Fibroblast of skin of right biceps (primary cell): ENCODE measurements at places on chromosomes 13 and 19.
A peak's percentile ranks its signal among the peaks of the same experiment; 100 is the strongest.

- no peak for DNase-seq
Observed at GRCh38 chr19:1855828-1856255, 7.5 kb downstream of the KLF16 start.

GRCh38 chr13:30355384-30355699, 48.0 kb upstream of the KATNAL1 start:
- peak; percentile 18 for DNase-seq

DNA sequence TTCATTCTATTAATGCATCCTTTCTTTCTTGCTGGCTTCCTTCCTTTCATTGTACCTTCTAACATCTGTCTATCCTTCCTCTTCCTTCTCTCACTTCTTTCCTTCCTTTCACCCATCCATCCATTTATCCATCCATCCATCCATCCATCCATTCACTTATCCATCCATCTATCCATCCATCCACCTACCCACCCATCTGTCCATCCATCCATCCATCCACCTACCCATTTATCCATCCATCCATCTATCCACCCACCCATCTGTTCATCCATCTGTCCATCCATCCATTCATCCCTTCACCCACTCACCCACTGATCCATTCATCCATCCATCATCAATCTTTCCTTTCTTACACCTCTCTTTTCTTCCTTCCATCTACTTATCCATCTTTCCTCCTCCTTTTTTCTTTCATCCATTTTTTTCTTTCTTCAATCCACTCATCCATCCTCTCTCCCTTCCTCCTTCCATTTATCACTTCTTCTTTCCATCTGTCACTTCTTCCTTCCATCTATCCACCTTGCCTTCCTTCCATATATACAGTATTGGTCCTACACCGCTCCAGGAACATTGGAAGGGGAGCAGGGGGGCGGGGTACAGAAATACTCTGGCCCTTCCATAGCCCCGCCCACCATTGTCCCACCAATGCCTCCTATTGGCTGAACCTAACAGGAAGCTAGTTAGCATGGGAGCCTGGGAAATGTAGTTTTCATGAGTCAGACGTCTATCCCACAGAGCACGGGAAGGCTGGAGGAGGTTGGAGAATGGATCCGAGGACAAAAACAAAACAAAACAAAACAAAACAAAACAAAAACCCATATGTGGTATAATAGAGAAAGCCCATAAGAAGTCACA, 45.9 kb downstream of the MBD3L1 start:
- DNase-seq: no peak

- no peak for DNase-seq
Observed at GRCh38 chr19:39381910-39382611, 8.8 kb downstream of the PAF1 start.

- DNase-seq: no peak
Observed at GRCh38 chr19:16514383-16515019, 18.3 kb downstream of the C19orf44 start.

GRCh38 chr19:48365602-48366001, 1.4 kb downstream of the SYNGR4 start:
- no peak for DNase-seq

GRCh38 chr13:53050151-53050550, 21.5 kb downstream of the OLFM4 start:
- no peak for DNase-seq

- no peak for DNase-seq
Observed at GRCh38 chr13:43514311-43514710, 272.5 kb downstream of the ENOX1 start.

DNA sequence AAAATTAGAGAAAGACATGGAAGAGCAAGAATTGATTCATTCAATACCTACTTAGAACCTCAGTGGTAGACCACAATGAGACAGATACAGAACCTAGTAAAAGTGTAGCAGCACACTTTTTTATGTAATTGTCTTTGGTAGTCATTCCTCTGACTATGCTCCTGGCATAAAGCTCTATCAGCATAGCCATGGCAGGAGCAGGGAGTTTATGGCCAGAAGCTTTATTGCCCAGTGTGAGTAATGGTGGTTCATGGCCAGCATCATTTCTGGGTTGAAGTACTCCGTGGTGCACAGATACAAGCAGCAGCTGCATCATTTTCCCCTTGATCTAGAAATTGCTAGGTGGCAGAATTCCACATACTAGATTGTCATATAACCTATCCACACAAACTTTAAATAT, 352.6 kb downstream of the TBC1D4 start:
- DNase-seq: no peak

GRCh38 chr19:4232614-4233281, 3.4 kb downstream of the EBI3 start:
- DNase-seq: no peak

DNA sequence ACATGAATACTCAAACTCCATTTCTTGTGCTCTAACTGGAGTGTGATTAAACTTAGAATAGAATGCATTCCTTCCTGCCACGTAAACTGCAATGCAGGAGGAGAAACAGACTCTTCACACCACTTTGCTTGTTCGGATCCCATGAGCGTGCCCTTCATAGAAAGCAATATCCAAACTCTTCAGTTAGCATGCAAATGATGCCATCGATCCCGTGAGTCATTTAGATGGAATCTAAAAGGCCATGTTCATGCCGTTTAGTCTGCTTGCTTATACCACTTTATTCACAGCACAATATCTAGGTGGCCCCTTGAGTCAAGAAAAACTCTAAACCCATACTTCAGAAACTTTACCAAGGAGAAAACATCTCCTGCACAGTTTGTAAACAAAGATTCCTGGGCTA, 225.8 kb downstream of the OXGR1 start:
- DNase-seq: peak; percentile 44

- peak; percentile 61 for DNase-seq
Observed at GRCh38 chr13:51682686-51683085, 98.4 kb downstream of the WDFY2 start.

DNA sequence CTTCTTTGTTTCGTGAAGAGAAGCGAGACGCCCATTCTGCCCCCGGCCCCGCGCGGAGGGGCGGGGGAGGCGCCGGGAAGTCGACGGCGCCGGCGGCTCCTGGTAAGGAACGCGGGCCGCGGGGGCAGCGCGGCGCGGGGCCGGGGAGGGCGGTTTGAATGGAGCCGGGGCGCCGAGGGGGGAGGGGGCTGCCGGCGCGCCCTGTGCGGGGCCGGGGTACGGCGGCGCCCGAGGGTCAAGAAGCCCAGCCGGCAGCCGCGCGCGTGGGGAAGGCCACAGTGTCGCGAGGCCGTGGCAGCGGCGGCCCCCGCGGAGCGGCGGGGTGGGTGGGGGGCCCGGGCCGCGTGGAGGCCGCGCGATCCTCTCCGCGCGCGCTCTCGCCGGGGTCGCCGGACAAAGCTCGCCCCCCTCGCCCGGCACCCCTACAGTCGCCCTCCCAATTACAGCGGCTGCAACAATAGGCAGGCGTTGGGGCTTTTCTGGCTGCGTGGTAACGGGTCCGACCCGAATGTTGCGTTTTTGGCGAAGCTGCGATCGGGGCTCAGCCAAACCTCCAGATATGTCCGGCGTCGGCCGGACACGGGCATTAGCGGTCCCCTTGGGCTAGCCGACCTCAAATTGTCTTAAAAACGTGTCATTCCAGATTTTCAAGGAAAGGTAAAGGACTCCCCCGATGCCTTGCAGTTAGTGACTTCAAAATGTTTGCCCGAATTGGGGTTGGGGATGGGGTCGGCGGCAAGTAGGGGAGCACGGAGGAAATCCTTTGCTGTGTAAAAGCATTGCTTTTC, 437 bp downstream of the SMARCA4 start:
- DNase-seq: peak; percentile 27

GRCh38 chr19:6020166-6020882, 42.4 kb upstream of the RANBP3 start:
- DNase-seq: peak; percentile 14

GRCh38 chr19:48975947-48976847, 11.1 kb downstream of the FTL start:
- DNase-seq: no peak

- DNase-seq: no peak
Observed at GRCh38 chr19:461721-462551, 1.1 kb upstream of the SHC2 start.

DNA sequence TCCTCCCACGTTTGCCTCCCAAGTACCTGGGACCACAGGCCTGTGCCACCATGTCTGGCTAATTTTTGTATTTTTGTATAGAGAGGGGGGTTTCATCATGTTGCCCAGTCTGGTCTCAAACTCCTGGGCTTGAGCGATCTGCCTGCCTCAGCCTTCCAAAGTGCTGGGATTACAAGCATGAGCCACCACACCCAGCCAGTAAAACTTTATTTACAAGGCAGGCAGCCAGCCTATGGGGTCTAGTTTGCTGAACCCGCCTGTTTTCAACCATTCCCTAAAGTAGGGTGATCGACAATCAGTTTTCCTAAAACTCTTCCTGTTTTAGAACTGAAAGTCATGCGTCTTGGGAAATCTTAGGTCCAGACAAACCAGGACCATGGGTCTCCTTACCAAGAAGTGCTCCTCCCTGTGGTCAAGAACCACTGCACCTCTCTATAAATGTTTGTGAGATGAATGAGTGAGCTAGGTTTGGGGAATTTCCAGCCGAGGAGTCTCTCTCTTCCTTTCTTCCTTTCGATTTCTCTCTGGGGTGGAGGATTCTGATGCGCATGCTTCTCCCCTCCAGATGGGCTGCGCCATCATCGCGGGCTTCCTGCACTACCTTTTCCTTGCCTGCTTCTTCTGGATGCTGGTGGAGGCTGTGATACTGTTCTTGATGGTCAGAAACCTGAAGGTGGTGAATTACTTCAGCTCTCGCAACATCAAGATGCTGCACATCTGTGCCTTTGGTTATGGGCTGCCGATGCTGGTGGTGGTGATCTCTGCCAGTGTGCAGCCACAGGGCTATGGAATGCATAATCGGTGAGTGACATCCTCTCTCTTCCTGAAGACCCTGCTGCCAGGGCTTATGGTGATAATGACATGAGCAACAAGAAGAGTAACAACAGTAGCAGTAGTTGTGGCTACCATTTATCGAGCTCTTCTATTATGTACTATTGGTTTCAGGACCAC, 38.7 kb downstream of the ADGRE1 start:
- no peak for DNase-seq

DNA sequence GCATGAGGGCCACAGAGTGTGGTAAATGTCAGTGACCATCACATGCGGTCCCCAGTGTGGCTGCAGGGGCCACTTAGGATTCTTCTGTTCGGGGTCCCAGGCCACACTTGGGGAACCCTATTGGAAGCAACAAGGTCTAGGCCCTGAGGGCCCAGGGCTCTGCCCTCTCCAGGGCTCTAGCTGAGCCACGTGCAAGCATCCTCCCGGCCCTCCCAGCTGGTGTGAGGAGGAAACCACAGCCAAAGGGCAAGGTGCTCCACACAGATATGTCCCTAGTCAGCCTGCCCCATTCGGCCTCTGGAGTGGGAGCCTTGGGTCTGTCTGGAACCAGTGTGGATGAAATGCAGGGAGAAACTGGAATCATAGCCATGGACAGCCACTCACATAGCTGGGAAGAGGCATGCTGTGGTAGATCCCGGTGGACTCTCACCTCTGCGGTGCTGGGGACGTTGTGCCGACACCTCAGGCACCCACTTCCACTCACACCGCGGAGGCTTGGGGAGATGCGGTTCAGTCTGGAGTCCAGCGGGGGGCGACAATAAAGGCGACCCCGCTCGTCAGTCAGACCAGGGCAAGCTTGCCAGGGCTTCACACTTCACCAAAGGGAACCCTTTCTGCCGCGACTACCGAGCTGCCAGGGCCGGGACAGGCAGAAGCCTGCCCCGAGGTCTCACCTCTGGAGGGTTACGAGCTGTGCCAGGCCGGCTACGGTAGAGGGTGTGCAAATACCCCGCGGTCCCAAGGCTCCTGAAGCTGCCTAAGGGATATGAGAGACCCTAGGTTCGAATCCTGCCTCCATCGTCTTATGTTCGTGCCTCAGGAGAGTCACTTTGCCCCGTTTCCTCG, 4.3 kb upstream of the ZNF497 start:
- no peak for DNase-seq

DNA sequence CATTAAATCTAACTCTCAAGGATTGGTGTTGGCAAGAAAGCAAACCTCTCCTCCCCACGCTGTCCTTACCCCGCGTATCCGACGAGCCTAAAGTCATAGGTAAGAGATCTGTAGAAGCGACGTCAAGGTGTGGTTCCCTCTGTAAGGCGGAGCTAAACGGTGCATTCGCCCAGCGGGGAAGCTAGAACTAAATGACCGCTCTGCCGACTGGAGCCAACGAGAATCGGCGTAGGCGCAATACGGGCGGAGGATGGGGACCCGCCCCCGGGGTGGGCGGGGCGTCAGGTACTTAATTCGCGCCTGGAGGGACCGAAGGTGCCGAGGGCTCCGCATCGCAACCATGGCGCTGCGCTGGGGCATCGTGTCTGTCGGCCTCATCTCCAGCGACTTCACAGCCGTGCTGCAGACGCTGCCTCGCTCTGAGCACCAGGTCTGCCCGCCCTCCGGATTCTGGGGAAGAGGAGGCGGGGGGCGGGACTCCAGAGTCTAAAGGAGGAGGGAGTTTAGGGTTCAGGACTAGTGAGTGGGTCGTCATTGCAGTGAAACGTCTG, at the start of gene DHDH:
TSS of gene DHDH (plus strand) at position 318 of the 551 bp plus-strand sequence. CDS start at position 341, 23 bp downstream.
- DNase-seq: peak; percentile 42

DNA sequence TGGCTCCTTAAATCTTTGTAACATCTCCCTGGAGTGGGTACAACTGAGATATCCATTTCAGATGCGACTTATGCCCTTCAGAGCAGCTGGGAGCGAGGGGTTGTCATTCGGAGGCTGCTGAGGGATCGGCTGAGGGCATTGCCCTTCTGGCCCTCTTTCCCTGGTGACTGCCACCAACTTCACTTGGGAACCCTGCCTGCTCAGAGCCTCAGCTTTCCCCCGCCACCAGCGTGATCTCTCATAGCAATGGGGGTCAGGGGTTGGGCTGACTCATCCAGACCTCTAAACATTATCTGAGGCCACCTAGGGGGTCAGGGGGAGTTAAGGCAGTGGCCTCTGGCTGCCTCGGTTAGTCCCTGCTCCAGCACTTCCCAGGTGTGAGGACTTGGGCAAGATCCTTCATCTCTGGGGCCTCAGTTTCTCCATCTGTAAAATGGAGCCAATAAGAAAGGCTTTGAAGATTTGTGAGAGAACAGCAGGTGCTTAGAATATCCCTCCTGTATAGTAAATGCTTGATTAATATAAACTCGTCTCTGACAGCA, 1.1 kb downstream of the PRX start:
- DNase-seq: no peak

DNA sequence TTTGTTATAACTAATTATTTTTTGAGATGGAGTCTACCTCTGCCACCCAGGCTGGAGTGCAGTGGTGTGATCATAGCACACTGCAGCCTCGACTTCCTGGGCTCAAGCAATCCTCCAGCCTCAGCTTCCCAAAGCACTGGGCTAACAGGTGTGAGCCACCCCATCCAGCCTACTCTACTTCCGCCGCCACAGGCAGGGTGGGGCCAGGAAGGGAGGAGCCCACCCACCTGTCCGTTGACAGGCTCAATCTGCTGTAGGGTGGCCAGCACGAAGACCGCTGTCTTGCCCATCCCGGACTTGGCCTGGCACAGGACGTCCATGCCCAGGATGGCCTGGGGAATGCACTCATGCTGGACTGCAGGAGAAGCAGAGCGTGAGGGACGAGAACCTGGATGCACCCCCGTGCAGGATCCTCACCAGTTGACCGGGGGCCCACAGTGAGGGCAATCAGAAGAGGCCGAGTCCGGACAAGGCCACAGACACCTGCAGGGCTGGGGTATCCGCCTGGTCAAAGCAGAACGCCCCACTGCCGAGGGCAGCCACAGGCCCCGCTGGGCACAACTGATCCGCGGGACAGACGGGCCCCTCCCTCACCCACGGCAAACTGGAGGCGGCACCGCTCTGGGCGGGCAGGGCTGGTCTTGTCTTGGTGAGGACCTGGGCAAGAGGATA, 6.7 kb downstream of the DDX39A start:
- DNase-seq: no peak

GRCh38 chr13:27535546-27535945, 84.8 kb downstream of the LNX2 start:
- DNase-seq: no peak

GRCh38 chr13:37087486-37087885, 18.0 kb downstream of the CSNK1A1L start:
- DNase-seq: no peak
